ENCODE measurements at places on chromosomes 16 and 17. TPM values are rescaled to one million over a fixed set of nuclear protein-coding genes. Genes with fewer than 3 reads are reported as not detected.

CCL17 gene
- 0.40 TPM for total RNA-seq

NOG gene
- 0.64 TPM for total RNA-seq

PYY gene
- total RNA-seq, result not detected

SDK2 gene
- 11.9 TPM for total RNA-seq

PLA2G10 gene
- total RNA-seq, result not detected

MT1M gene
- not detected for total RNA-seq
